ENCODE measurements at places on chromosomes 5 and 9. TPM values are rescaled to one million over a fixed set of nuclear protein-coding genes. Genes with fewer than 3 reads are reported as not detected.
A peak's percentile ranks its signal among the peaks of the same experiment; 100 is the strongest.

The SPATA31A3 gene
- total RNA-seq = not detected

The C9 gene
- not detected for total RNA-seq

DNA sequence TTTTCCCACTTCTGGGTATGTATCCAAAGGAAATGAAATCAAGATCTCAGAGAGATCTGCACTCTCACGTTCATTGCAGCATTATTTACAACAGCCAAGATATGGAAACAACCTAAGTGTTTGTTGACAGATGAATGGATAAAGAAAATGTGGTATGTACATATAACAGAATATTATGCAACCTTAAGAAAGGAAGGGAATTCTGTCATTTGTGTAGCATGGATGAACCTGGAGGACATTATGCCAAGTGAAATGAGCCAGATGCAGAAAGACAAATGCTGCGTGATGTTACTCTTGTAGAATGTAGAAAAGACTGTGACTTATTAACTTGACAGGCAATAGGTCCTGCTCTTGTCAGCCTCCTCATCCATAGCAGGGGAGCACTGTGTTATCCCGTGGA, 31.4 kb downstream of the PPARGC1B start:
- H3K4me1 ChIP-seq = peaks cover 92% of the 10 kb centered on the region
- no peak overlapping the region for H3K4me3 ChIP-seq
- no peaks in the 10 kb centered on the region for H3K27me3 ChIP-seq
- H3K27ac ChIP-seq = peak overlapping the region; percentile 85
- no peaks in the 10 kb centered on the region for H3K36me3 ChIP-seq

- DNase-seq = no peak
- H3K27ac ChIP-seq = no peak overlapping the region
- peaks cover 3% of the 10 kb centered on the region for H3K27me3 ChIP-seq
- no peak overlapping the region for H3K4me3 ChIP-seq
- no peaks in the 10 kb centered on the region for H3K4me1 ChIP-seq
- H3K36me3 ChIP-seq = no peaks in the 10 kb centered on the region
Measured at GRCh38 chr9:70034271-70034711, 9.4 kb upstream of the MAMDC2 start.

DNA sequence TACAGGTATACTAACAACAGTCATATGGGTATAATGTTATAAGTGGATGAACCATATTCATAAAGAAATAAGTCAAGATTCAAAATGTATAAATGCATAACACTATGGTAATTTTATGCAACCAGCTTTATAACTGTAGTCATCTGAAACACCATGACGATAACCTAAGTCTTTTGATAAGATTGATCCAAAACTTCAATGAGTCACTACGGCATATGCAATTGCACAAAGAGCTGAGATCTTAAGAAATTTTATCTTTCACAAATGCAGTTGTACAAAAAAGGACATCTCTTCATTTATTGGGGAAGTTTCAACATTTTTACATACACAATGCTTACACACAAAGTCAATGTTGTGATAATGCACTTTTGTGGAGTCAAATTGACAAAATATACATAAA, 20.3 kb downstream of the FAM81B start:
- no peak for DNase-seq
- no peaks in the 10 kb centered on the region for H3K27me3 ChIP-seq
- no peaks in the 10 kb centered on the region for H3K36me3 ChIP-seq
- H3K4me1 ChIP-seq = no peaks in the 10 kb centered on the region
- H3K27ac ChIP-seq = no peak overlapping the region
- H3K4me3 ChIP-seq = no peak overlapping the region

- no peak overlapping the region for H3K27ac ChIP-seq
- no peaks in the 10 kb centered on the region for H3K27me3 ChIP-seq
- H3K4me3 ChIP-seq = no peak overlapping the region
- H3K36me3 ChIP-seq = peaks cover 7% of the 10 kb centered on the region
Measured at GRCh38 chr5:61496860-61497259, 164.8 kb downstream of the ZSWIM6 start.

DNA sequence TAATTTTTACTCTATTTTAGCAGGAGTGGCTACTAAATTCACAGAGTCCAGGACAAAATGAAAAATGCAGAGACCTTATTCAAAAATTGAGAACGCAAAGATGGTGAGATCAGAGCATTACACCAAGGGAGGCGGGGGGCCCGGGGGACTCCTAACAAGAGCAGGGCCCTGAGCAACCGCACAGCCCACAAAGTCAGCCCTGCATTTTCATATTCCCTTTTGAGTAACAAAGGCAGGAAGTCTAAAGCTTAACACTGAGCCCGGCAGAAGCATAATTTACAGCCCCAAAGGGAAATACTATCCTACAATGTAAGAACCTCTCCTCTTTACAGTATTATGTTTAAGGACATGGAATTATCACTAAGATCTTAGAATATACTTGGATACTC, 69.4 kb downstream of the TLE1 start:
- no peak for DNase-seq
- no peak overlapping the region for H3K4me3 ChIP-seq
- H3K27ac ChIP-seq = no peak overlapping the region
- H3K27me3 ChIP-seq = peaks cover 5% of the 10 kb centered on the region

- H3K36me3 ChIP-seq = no peaks in the 10 kb centered on the region
- peaks cover 13% of the 10 kb centered on the region for H3K4me1 ChIP-seq
- DNase-seq = no peak
- H3K27ac ChIP-seq = no peak overlapping the region
- H3K4me3 ChIP-seq = no peak overlapping the region
Measured at GRCh38 chr9:18672706-18673105, 198.8 kb downstream of the ADAMTSL1 start.

The TMEFF1 gene
- total RNA-seq = not detected

GRCh38 chr9:136014924-136015633, 53.9 kb upstream of the UBAC1 start:
- no peaks in the 10 kb centered on the region for H3K27me3 ChIP-seq
- no peak overlapping the region for H3K4me3 ChIP-seq
- peaks cover 51% of the 10 kb centered on the region for H3K4me1 ChIP-seq

GRCh38 chr9:107460153-107461023, 29.2 kb downstream of the KLF4 start:
- H3K4me3 ChIP-seq = no peak overlapping the region
- H3K36me3 ChIP-seq = no peaks in the 10 kb centered on the region
- DNase-seq = no peak
- peaks cover 5% of the 10 kb centered on the region for H3K4me1 ChIP-seq
- H3K27ac ChIP-seq = no peak overlapping the region

DNA sequence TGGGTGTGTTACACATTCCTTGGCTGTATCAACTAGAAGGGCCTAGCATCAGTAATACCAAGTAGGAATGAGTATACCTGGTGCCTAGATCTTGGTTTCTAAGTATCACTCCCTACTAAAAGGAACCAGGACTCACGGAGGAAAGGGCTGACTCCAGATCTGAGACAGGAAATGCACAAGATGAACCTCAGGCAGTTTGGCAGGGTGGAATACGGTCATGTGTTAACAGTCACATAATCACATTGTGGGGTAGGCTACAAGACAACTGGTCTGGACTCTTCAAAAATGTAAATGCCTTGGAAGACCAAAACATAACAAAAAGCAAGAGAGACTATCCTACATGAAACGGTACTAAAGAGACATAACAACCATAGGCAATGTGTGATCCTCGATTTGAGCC, 158.8 kb downstream of the CRB2 start:
- H3K4me1 ChIP-seq = no peaks in the 10 kb centered on the region
- H3K4me3 ChIP-seq = no peak overlapping the region
- H3K27me3 ChIP-seq = no peaks in the 10 kb centered on the region
- H3K36me3 ChIP-seq = peaks cover 6% of the 10 kb centered on the region
- no peak overlapping the region for H3K27ac ChIP-seq
- DNase-seq = no peak

- DNase-seq = no peak
- no peak overlapping the region for H3K27ac ChIP-seq
- no peak overlapping the region for H3K4me3 ChIP-seq
- H3K27me3 ChIP-seq = no peaks in the 10 kb centered on the region
Measured at GRCh38 chr5:82676661-82677060, 398.5 kb upstream of the RPS23 start.

The CDC23 gene
- 20.2 TPM for total RNA-seq

DNA sequence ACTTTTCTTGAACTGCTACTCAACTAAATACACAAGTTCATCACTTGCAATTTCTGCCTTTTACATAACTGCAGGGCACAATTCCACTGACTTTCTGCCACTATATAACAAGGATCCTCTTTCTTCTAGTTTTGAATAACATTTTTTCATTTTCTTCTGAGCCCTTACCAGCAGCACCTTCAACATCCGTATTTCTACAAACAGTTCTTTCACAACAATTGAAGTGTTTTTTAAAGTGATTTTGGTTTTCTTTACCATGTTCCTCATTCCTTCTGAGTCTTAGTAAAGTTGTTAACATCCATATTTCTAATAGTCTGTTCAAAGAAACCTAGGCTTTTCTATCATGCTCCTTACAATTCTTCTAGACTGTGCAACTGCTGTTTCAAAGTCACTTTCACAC, 127.2 kb upstream of the PITX1 start:
- no peaks in the 10 kb centered on the region for H3K4me1 ChIP-seq
- H3K4me3 ChIP-seq = no peak overlapping the region
- no peaks in the 10 kb centered on the region for H3K36me3 ChIP-seq
- H3K27me3 ChIP-seq = peaks cover 46% of the 10 kb centered on the region
- DNase-seq = no peak

DNA sequence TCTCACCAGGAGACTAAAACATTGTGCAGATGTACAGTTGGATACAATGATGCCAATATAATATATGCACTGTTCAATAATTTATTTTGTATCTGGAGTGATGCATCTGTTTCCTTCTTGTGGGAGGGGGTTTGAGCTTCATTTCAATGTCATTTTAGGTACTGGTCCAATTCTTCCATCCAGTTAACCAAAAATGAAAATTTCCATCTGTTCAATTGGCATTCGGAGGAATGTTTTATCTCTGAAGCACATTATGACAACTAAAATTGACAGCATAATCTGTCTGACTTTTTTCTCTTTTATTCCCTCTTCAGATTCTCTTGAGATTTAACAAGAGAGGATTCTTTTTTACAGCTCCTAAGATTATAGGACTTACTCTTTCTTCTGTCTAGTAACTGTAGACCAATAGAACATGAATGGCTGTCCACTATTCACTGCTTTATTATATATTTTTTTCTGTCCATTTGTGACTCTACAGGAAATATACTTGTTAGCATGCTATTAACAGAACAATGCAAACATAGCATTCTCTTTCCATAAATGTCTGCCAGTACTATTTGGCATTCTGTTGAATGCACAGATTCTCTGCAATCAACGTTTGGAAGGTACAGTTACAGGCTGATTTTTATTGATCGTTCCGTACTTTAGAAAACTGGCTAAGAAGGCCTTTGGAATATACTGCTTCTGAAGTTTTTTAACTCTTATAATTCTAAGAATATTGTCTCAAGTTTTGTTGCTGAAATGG, 57.8 kb downstream of the NDUFAF2 start:
- H3K4me3 ChIP-seq = no peak overlapping the region
- no peak overlapping the region for H3K27ac ChIP-seq
- no peaks in the 10 kb centered on the region for H3K27me3 ChIP-seq
- H3K4me1 ChIP-seq = peaks cover 31% of the 10 kb centered on the region
- H3K36me3 ChIP-seq = no peaks in the 10 kb centered on the region
- DNase-seq = no peak

- H3K4me3 ChIP-seq = no peak overlapping the region
- no peaks in the 10 kb centered on the region for H3K4me1 ChIP-seq
- no peaks in the 10 kb centered on the region for H3K36me3 ChIP-seq
- DNase-seq = no peak
- H3K27me3 ChIP-seq = no peaks in the 10 kb centered on the region
Measured at GRCh38 chr5:30994902-30995301, 198.6 kb upstream of the CDH6 start.

The DNAI1 gene
- not detected for total RNA-seq

DNA sequence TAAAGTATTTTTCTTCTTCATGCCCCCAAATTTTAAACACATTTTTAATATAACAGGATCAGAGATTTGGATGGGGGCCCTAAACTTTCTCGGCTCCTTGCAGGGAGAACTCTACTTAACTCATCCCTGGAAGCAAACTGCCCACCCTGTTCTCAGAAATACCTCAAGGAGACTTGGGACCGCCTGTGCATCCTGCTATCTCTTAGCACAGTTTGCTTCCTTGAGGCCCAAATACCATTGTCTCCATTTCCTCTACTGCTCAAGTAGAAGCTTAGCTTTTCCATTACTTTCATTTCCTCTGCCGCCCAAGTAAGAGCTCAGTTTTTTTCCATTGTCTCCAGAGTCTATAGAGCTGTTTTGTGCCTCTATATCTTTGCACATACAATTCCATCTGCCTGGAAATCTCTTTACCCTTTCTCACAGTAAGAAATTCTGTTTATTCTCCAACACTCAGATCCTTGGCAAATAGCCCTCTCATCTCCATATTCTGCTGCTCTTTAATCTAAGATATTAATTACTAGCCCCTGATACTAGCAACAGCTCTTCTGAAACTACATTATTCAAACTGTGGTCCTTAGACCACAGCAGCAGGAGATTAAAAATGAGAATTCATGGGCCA, 137.8 kb downstream of the CEMIP2 start:
- no peak overlapping the region for H3K4me3 ChIP-seq
- no peak for DNase-seq
- no peaks in the 10 kb centered on the region for H3K36me3 ChIP-seq
- H3K27ac ChIP-seq = peak overlapping the region; percentile 66
- H3K4me1 ChIP-seq = peaks cover 19% of the 10 kb centered on the region

The NPR3 gene
- 81.0 TPM for total RNA-seq

DNA sequence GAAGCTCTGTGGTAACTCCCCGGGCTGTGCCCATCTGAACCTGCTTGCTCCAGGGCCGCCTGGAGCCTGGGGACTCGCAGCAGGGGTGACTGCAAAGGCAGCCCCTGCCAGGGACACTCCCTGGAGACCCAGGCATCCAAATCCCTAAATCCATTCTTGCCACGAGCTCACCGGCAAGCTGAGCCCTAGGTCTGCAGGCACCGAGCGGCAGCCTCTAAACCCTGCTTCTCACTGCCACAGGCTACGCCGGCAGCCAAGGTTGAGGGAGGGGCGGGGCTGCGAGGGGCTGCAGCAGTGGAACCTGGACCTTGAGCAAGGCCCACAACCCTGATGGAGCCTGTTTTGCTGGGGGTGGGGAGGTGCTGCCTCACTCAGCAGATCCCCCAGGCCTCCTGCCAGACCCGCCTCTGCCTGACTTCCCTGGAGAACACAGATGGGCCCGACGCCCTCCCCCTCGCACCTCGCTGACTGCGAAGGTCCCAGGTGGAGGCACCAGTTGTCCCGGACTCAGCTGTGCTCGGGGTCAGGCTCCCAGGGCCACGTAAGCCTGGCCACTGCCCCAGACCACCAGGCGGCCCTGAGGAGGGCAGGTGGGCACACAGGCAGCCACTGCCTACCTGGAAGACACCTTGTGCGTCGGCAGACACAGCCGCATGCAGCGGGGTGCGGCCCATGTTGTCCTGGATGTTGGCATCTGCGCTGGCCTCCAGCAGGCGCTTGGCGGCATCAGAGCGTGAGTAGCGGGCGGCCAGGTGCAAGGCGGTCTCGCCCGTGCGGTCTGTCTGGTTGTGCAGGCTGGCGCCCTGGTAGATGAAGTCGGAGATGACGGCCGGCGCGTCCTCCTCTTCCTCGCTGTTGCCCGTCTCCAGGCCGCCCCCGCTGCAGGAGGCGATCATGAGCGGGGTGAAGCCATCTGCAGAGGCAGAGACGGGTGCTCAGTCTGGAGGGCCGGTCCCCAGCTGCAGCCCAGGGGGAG, 17.4 kb upstream of the SEC16A start:
- DNase-seq = no peak
- H3K36me3 ChIP-seq = peaks cover 94% of the 10 kb centered on the region
- no peak overlapping the region for H3K27ac ChIP-seq
- peaks cover 6% of the 10 kb centered on the region for H3K4me1 ChIP-seq

GRCh38 chr9:133973111-133973790, 18.9 kb downstream of the VAV2 start:
- H3K27me3 ChIP-seq = no peaks in the 10 kb centered on the region
- no peak overlapping the region for H3K27ac ChIP-seq
- no peaks in the 10 kb centered on the region for H3K36me3 ChIP-seq
- DNase-seq = no peak
- H3K4me1 ChIP-seq = peaks cover 8% of the 10 kb centered on the region

GRCh38 chr9:4114569-4115505, 185.0 kb downstream of the GLIS3 start:
- no peak for DNase-seq
- H3K36me3 ChIP-seq = no peaks in the 10 kb centered on the region
- peak overlapping the region; percentile 52 for H3K27ac ChIP-seq
- no peak overlapping the region for H3K4me3 ChIP-seq

Data from left ventricle myocardium inferior (tissue), 1 donor.